ENCODE measurements at places on chromosomes 2 and 18. TPM values are rescaled to one million over a fixed set of nuclear protein-coding genes. Genes with fewer than 3 reads are reported as not detected.
A peak's percentile ranks its signal among the peaks of the same experiment; 100 is the strongest.

DNA sequence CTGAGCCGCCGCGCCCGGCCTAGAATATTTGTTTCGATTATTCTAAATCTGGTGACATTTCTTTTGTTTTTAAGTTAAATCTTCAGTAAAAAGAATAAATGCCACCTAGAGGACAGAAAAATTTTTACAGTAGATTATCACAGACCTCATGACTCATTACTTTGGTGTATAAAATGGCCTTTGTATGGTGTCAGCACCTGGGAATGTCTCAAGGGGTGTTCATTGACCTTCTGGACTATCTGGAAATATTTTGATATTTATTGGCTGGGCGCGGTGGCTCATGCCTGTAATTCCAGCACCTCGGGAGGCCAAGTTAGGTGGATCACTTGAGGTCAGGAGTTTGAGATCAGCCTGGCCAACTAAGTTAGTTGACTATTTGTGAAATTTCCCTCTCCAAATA, 30.3 kb upstream of the SLC30A6 start:
- H3K4me1 ChIP-seq: peaks cover 5% of the 10 kb centered on the region
- H3K27me3 ChIP-seq: no peaks in the 10 kb centered on the region
- H3K36me3 ChIP-seq: peaks cover 32% of the 10 kb centered on the region
- DNase-seq: no peak
- H3K4me3 ChIP-seq: no peak overlapping the region

FAP gene
- total RNA-seq: 38.1 TPM

DNA sequence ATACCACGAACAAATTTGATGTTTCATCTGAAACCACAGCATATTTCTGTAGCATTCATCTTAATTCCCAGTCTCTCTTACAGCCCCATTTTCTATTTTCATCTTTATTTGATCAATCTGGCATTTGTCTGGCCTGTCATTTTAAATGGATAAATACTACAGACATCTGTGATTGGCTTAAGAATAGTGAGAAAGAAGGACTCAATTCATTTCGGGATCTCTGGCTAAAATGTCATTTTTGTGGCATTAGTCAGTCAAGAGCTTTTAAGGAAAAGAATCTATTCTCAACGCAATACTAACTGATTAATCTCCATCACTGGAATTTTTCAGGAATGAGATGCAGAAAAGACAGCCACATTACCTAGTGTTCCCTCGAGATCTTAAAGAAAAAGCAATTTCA, 585.9 kb downstream of the IRS1 start:
- H3K4me3 ChIP-seq: no peak overlapping the region
- no peaks in the 10 kb centered on the region for H3K36me3 ChIP-seq
- H3K27ac ChIP-seq: peak overlapping the region; percentile 53
- H3K4me1 ChIP-seq: peaks cover 28% of the 10 kb centered on the region
- no peak for DNase-seq

- no peaks in the 10 kb centered on the region for H3K27me3 ChIP-seq
- no peaks in the 10 kb centered on the region for H3K36me3 ChIP-seq
- H3K4me3 ChIP-seq: no peak overlapping the region
- H3K4me1 ChIP-seq: no peaks in the 10 kb centered on the region
- DNase-seq: no peak
- no peak overlapping the region for H3K27ac ChIP-seq
These were observed 475.0 kb downstream of the RNF144A start for GRCh38 chr2:7392076-7392787.

DNA sequence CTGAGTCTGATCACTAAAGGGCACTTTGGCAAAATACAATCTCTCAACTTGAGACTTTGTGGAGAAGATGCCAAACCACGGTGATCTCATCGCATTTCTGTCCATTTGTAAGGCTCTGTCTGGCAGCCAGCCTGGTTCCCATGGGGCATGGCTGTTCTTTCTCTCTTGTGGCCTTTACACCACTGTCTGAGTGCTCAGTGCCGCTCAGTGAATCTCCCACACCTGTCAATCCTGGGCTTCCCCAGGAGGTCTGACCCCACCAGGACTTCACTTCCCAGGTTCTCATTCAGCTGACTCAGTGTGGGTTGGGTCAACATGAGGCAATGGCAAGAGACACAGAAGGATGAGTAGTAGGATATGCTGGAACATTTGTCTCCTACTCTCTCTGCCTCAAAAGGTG, 96.8 kb upstream of the TRIB2 start:
- peak overlapping the region; percentile 68 for H3K27ac ChIP-seq
- no peaks in the 10 kb centered on the region for H3K27me3 ChIP-seq
- peaks cover 36% of the 10 kb centered on the region for H3K4me1 ChIP-seq
- no peaks in the 10 kb centered on the region for H3K36me3 ChIP-seq

DNA sequence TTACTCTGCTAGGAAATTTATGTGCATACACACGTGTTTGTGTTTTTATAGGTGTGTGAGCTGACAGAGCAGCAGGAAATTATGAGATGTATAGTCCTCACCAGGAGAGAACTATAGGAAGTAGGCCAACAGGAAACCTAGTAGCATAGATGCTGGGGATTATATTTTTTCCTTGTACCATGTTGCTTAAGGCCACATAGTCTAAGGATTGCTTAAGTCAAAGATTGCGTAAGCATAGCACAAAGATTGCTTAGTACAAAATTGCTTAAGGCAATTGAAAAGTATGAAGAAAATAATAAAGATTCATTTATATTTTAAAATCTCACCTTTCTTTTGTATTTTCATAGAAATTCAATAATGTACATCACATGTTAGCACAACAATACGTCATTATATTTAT, 18.7 kb upstream of the CCDC102B start:
- H3K36me3 ChIP-seq: no peaks in the 10 kb centered on the region
- no peak for DNase-seq
- no peaks in the 10 kb centered on the region for H3K27me3 ChIP-seq
- no peak overlapping the region for H3K27ac ChIP-seq

- H3K27ac ChIP-seq: no peak overlapping the region
- no peaks in the 10 kb centered on the region for H3K4me1 ChIP-seq
- no peaks in the 10 kb centered on the region for H3K36me3 ChIP-seq
- DNase-seq: no peak
These were observed 37.7 kb upstream of the TBC1D8 start for GRCh38 chr2:101188683-101189405.

- no peaks in the 10 kb centered on the region for H3K4me1 ChIP-seq
- peaks cover 10% of the 10 kb centered on the region for H3K27me3 ChIP-seq
- no peak overlapping the region for H3K27ac ChIP-seq
- H3K36me3 ChIP-seq: no peaks in the 10 kb centered on the region
- no peak overlapping the region for H3K4me3 ChIP-seq
- no peak for DNase-seq
These were observed 20.6 kb upstream of the ARHGAP28 start for GRCh38 chr18:6708890-6709289.

DNA sequence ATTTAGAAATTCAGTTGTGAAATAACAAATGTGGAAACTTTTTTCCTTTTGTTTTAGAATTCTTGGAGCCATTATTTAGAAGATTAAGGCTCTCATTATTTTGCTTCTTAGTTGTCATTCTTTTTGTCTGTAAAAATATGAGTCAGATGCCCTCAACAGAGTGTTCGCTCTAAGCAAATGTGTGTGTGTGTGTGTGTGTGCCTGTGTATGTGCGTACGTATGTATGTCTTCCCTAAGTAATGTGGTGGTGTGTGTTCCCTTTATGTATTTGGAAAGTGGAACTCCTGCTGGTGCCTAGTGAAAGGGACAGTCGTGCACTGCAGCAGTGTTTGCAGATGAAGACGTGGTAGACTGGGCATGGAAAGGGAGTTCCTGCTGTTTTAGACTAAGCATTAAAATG, 27.5 kb downstream of the ZNF407 start:
- H3K4me3 ChIP-seq: no peak overlapping the region
- no peaks in the 10 kb centered on the region for H3K36me3 ChIP-seq
- H3K27me3 ChIP-seq: no peaks in the 10 kb centered on the region
- no peak overlapping the region for H3K27ac ChIP-seq

TMEM37 gene
- 0.40 TPM for total RNA-seq

GRCh38 chr2:233463586-233463985, 103.0 kb downstream of the USP40 start:
- H3K27ac ChIP-seq: no peak overlapping the region
- no peak overlapping the region for H3K4me3 ChIP-seq

DNA sequence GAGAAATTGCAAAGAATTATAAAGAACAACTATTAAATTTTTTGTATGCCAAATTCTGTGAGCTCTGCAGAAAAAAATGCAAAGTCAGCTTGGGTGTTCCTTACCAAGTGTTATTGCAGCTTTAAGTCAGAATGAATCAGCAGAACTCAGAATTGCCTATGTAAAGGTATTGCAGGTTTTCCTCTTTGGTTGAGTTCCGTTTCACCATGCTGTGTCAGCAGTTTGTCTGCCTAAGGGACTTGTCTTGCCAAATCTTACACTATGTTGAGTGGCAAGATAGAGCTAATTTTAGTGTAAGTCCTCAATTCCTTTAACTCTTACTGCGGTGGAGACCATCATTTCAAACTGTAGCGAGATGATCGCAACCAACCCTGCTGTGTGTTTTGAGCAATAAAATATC, 38.8 kb downstream of the ADAM23 start:
- no peak overlapping the region for H3K4me3 ChIP-seq
- H3K27me3 ChIP-seq: no peaks in the 10 kb centered on the region
- no peak for DNase-seq
- peaks cover 3% of the 10 kb centered on the region for H3K36me3 ChIP-seq

DNA sequence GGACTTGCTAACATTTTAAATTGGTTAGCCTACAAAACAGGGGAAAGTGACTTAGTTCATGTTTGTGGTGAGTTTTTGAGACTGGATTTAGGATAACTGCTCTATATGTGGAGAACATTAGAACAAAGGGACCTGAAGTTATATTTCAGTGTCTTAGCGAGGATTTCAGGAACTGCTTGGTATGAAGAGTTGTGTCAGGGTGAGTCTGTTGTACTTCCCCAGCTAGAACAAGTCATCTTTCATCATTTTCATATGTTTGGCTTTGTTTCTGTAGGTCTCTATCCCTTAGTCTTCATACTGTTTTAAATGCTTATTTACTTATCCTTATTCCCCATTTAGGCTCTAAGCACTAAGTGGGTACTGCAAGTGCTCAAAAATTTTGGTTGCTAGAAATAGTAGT, 41.9 kb downstream of the KCMF1 start:
- H3K27me3 ChIP-seq: no peaks in the 10 kb centered on the region
- H3K36me3 ChIP-seq: peaks cover 8% of the 10 kb centered on the region

MFSD2B gene
- total RNA-seq: not detected

ITPRIPL1 gene
- total RNA-seq: 0.86 TPM

IL1F10 gene
- not detected for total RNA-seq

DNA sequence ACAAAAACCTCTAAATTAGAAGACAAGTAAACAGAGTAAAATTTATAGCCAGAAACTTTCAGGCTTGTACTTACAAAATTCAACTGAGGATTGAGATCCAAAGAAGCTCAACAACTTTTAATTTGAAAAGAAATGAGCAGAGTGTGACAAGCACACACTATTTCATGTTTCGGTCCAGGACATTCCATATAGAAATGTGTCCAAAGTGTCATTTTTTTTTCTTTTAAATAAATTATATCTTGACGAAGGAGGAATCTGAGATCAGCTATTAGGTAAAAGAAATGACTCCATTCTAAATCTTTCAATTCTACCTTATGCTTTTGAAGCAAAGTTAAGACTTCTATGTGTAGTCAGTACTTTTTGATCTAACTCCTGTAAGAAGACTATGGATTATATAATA, 4.6 kb downstream of the FN1 start:
- DNase-seq: no peak
- H3K27ac ChIP-seq: peak overlapping the region; percentile 99
- H3K4me1 ChIP-seq: peaks cover 64% of the 10 kb centered on the region

DNA sequence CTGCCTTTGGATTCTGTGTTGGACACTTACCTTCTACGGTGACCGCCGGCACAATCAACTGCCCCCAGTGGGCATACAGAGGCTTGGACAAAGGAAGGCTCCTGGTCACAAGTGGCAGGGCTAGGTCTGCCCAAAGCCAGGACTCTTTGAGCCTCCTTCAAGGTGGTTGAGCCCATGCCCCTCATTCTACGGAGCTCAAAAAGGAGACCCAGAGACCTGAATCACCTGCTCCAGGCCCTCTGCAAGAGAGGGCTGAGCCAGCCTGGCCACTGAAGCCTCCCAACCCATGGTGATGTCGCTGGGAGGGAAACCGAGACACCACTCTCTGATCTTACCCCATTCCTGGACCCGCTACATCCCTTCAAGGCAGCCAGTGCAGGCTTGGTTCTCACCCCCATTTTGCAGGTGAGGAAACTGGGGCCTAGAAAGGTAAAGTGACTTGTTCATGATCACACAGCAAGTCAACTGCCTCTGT, 87.9 kb downstream of the INHBB start:
- H3K4me3 ChIP-seq: no peak overlapping the region
- no peaks in the 10 kb centered on the region for H3K4me1 ChIP-seq
- no peaks in the 10 kb centered on the region for H3K36me3 ChIP-seq
- no peak for DNase-seq
- H3K27me3 ChIP-seq: peaks cover 52% of the 10 kb centered on the region

- no peaks in the 10 kb centered on the region for H3K27me3 ChIP-seq
- no peak for DNase-seq
- H3K27ac ChIP-seq: no peak overlapping the region
- peaks cover 54% of the 10 kb centered on the region for H3K4me1 ChIP-seq
- peaks cover 3% of the 10 kb centered on the region for H3K36me3 ChIP-seq
- no peak overlapping the region for H3K4me3 ChIP-seq
These were observed 8.9 kb downstream of the RAB31 start for GRCh38 chr18:9716780-9717563.

DNA sequence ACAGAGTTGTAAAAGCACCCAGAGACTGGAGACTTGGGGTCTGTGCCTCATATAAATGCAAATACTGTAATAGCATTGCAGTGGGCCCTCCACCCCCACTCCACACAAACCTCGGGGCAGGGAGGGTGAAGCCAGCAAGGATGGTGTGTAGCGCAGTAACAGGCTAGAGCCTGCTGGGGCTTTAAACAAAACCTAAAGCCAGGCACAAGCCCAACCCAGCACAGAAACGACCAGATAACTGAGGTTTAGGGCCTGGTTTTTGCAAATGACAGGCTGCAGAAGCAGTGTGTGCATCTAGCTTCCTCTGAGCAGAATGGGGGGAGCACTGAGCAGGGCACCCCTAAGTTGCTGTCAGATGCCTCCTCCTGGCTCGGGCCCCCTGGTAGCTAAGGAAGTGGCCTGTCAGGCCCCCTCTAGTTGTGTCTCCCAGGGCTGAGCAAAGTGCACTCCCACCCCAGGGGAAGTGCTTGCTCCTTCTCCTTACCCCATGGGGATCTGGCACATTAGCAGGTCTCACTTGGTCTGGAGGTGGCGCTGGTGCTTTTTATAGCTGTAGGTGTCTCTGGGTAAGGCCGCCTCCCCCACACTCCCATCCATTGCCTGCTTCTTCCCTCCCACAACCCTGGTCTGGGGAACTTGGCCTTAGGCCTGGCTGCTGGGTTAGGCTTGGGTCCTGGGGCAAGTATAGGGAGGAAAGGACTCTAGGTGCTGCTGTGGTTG, 135.1 kb downstream of the CELF4 start:
- H3K4me1 ChIP-seq: no peaks in the 10 kb centered on the region
- H3K27me3 ChIP-seq: peaks cover 2% of the 10 kb centered on the region
- DNase-seq: no peak
- H3K36me3 ChIP-seq: no peaks in the 10 kb centered on the region
- no peak overlapping the region for H3K4me3 ChIP-seq

CDK15 gene
- 0.70 TPM for total RNA-seq

C2orf49 gene
- 19.3 TPM for total RNA-seq

AQP12A gene
- not detected for total RNA-seq

Data from osteocyte (in vitro differentiated cells).